ENCODE measurements at places on chromosomes 13 and 19. TPM values are rescaled to one million over a fixed set of nuclear protein-coding genes. Genes with fewer than 3 reads are reported as not detected.

The SCN1B gene
- 10.0 TPM for total RNA-seq

The SCEL gene
- total RNA-seq, result not detected

The CAMSAP3 gene
- under 0.01 TPM for total RNA-seq

The OR7A5 gene
- not detected for total RNA-seq

The TSSK6 gene
- total RNA-seq, result 3.3 TPM

The SIGLEC9 gene
- total RNA-seq, result 2.5 TPM

The NLRP13 gene
- total RNA-seq, result not detected

The CYP4F11 gene
- total RNA-seq, result 0.68 TPM

The PLIN4 gene
- total RNA-seq, result 58.5 TPM

The ZNF491 gene
- total RNA-seq, result 5.3 TPM

The CDX2 gene
- not detected for total RNA-seq

The ZNF135 gene
- 10.0 TPM for total RNA-seq

The KLK2 gene
- not detected for total RNA-seq

The PRRG2 gene
- not detected for total RNA-seq

The DZIP1 gene
- 20.1 TPM for total RNA-seq

The ZNF14 gene
- total RNA-seq, result 14.5 TPM

The FCGBP gene
- total RNA-seq, result 10.8 TPM

The SMIM24 gene
- total RNA-seq, result not detected

The MISP3 gene
- total RNA-seq, result 1.4 TPM

The ANKLE1 gene
- total RNA-seq, result 1.1 TPM

The ATP4B gene
- total RNA-seq, result not detected

The FGF22 gene
- total RNA-seq, result 0.99 TPM

The TTC9B gene
- total RNA-seq, result 5.0 TPM

The CYP4F12 gene
- 10.5 TPM for total RNA-seq

The MUC16 gene
- total RNA-seq, result not detected

The ZNF432 gene
- 17.1 TPM for total RNA-seq

The BABAM1 gene
- total RNA-seq, result 101 TPM

The PGLYRP1 gene
- not detected for total RNA-seq

The APC2 gene
- 0.71 TPM for total RNA-seq

The DPF1 gene
- total RNA-seq, result not detected

The N4BP2L1 gene
- total RNA-seq, result 34.9 TPM

The BEST2 gene
- not detected for total RNA-seq

The FFAR1 gene
- total RNA-seq, result not detected

The PABPC3 gene
- not detected for total RNA-seq

The TTYH1 gene
- total RNA-seq, result 4.1 TPM

The CYP4F8 gene
- not detected for total RNA-seq

The ZNF30 gene
- total RNA-seq, result 2.0 TPM

The CEBPA gene
- total RNA-seq, result 16.1 TPM

The ERICH4 gene
- not detected for total RNA-seq

The ELSPBP1 gene
- not detected for total RNA-seq

The OR10H2 gene
- not detected for total RNA-seq

The KIR2DL3 gene
- total RNA-seq, result not detected

The TJP3 gene
- 2.8 TPM for total RNA-seq

The FOXA3 gene
- total RNA-seq, result 0.49 TPM

The FBXW9 gene
- 3.9 TPM for total RNA-seq

The ZNF677 gene
- total RNA-seq, result 23.8 TPM

The CLN5 gene
- total RNA-seq, result 14.0 TPM

The COL4A2 gene
- 306 TPM for total RNA-seq

The PIK3R2 gene
- total RNA-seq, result 7.8 TPM

The PDS5B gene
- 63.8 TPM for total RNA-seq

The ELAVL3 gene
- total RNA-seq, result 3.0 TPM

The APOE gene
- total RNA-seq, result 101 TPM
